ENCODE measurements at places on chromosomes 16 and 17.
A peak's percentile ranks its signal among the peaks of the same experiment; 100 is the strongest.

DNA sequence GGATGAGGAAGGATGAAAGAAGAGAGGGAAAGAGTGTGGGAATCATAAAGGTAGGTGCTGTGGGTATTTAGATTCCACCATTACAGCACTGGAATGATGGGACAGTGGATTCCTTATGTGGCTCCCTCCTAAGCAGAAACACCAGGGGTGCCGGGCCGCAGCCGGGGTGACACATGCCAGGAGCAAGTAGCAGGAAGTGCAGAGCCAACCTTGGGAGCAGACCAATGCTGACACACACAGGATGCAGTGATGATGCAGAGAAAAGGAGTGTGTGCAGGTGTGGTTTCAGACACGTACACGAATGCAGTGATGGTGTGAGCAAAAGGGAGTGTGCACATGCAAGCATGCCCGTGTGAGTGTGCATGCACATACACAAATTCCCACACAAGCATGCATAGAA, 338.0 kb downstream of the SLC39A11 start:
- DNase-seq = no peak

- DNase-seq = peak; percentile 57
Observed at GRCh38 chr17:42682722-42683403, 532 bp downstream of the CNTNAP1 start.

GRCh38 chr17:75219815-75220214, 14.3 kb downstream of the NUP85 start:
- DNase-seq = no peak

- DNase-seq = peak; percentile 41
Observed at GRCh38 chr17:9576521-9577372, at the start of gene CFAP52. CFAP52 (plus strand) TSS chr17:9576642; CDS start chr17:9576696, 54 bp downstream.

- no peak for DNase-seq
Observed at GRCh38 chr16:51635181-51635580, 484.1 kb upstream of the SALL1 start.

GRCh38 chr17:63833026-63833740, 5.7 kb upstream of the FTSJ3 start:
- no peak for DNase-seq

GRCh38 chr17:14396547-14396946, 95.7 kb downstream of the HS3ST3B1 start:
- no peak for DNase-seq

GRCh38 chr17:7882068-7882467, 6.5 kb upstream of the CHD3 start:
- DNase-seq = peak; percentile 75

- no peak for DNase-seq
Observed at GRCh38 chr16:85361441-85362118, 249.3 kb upstream of the CIBAR2 start.

GRCh38 chr17:6495450-6496115, 51.3 kb downstream of the PIMREG start:
- no peak for DNase-seq

- DNase-seq = no peak
Observed at GRCh38 chr16:23869052-23869451, 33.3 kb downstream of the PRKCB start.

DNA sequence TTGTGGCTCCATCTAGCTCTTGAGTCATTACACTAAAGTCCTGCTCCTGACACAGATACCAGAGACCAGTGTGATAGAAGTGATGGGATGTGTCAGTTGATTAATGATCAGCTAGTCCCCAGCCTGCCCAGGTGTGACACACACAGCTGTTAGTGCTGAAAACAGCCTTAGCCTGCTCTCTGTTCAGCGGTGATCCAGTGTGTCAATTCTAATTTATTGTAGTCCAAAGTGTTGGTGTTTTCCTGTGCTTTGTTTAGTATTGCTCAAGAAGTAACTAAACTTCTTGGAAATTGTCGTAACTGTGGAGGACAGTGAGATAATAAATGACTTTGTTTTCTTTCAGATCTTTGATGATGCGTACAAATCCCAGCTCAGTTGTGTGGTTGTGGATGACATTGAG, 92.3 kb downstream of the WNT3 start:
- DNase-seq = no peak

DNA sequence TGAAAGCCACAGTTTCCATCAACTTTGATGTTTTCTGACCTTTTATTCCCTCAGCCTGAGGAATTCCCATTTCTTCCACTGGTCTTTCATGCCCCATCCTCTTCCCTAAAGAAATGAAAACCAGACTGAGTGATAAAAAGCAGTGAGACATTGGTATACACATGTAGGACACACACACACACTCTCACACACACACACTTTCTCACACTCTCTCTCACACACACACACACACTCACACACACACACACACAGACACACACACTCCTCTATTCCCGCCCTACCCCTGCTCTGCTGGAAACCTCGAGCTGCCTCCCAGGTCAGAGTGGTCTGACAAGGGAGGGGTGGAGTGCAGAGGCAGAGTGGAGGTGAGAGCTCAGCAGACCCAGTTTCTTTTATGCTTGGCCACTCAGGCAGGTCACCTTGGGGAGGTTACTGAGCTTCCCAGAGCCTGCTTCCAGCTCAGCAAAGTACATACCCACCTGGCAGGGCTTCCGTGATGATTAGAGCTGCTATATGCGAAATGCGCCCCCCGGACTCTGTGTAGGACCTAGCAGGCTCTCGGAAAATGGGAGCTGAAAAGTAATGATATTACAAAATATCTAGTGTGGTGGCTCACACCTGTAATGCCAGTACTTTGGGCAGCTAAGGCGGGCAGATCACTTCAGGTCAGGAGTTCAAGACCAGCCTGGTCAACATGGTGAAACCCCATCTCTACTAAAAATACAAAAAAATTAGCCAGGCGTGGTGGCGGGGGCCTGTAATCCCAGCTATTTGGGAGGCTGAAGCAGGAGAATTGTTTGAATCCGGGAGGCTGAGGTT, 30.7 kb downstream of the CCR7 start:
- no peak for DNase-seq

DNA sequence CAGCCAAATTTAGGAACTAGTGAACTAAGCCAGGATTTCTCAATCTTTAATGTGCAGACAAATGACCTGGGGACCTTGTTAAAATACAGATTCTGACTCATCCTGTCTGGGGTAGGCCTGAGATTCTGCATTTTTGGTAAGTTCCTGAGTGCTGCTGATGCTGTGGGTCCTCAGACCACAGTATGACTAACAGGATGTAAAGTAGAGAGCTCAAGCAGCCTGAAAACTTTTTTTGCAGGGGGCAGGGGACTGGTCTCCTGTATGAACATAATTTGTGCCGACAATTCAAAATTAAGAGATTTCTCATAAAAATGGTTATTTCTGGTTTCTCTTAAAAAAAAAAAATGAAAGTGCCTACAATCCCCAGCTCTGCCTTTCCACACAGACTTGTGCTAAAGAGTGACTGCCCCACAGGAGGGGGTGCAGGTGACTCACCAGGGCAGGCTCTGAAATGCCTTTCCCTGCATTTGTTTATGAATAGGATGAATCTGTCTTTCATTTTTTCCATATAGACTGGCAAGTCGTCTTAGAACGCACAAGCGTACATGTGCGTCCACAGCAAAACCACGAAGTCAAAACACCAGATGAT, 271.5 kb downstream of the PHKB start:
- DNase-seq = no peak

GRCh38 chr16:81728435-81728834, 50.7 kb upstream of the PLCG2 start:
- DNase-seq = no peak

DNA sequence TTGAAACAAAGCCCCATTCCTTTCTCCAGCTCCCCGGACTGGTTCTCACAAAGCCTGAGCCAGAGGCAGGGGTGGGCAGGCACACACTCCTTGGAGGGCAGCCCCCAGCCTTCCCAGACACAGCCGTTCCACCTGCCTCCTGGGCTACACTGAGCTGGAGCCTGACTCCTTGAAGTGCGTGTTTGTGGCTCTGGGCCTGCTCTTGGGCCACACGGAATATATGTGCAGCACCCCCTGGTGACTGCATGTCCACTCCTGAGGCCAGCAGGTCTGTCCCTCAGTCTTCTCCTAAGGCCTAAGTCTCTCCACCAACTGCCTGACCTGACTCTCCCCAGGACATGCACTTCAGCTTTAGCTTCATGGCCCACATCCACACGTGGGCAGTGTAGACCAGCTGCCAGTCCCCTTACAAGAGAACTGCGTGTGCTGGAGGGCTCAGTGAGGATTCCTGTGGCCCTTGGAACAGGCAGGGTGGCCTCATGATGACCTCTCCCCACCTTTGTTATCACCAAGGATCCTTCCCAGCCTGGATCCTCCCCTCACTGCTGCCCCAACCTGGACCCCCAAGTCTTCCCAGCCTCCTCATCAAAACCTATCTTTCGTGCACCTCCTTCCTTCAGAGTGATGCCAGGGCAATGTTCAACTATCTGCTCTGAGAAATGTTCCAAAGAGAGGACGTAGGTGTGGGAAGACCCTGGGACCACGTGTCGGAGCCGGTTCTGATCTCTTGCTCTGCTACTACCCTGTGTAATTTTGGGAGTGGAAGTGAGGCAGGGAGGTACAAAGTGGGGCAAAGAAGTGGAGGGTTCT, 12.4 kb upstream of the SLC6A2 start:
- no peak for DNase-seq

DNA sequence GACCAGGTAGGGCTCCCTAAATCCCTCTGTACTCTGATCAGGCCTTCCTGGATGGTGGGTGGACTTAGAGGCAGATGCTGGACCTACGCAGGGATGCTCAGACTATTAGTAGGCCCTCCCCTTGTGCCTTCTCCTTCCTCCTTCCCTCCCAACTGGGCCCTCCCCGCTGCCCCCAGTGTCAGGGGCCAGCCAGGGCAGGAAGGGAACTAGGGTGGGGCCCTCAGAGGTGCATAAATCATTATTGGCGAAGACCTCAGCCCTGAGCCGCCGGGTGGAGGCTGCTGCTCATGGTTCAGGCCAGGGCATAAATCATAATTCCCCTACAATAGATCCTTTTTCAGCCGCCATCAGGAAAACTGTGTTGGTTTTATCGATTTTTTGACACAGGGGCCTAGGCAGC, 81.4 kb downstream of the MRM1 start:
- no peak for DNase-seq

- DNase-seq = no peak
Observed at GRCh38 chr16:78474762-78475161, 375.3 kb downstream of the WWOX start.

GRCh38 chr17:31073411-31073810, 21.4 kb upstream of the NF1 start:
- no peak for DNase-seq

GRCh38 chr16:84820305-84820684, 510 bp downstream of the CRISPLD2 start:
- no peak for DNase-seq

- DNase-seq = no peak
Observed at GRCh38 chr17:77609553-77610517, 348.7 kb upstream of the TNRC6C start.

GRCh38 chr16:28098959-28099945, 35.7 kb upstream of the GSG1L start:
- DNase-seq = no peak

DNA sequence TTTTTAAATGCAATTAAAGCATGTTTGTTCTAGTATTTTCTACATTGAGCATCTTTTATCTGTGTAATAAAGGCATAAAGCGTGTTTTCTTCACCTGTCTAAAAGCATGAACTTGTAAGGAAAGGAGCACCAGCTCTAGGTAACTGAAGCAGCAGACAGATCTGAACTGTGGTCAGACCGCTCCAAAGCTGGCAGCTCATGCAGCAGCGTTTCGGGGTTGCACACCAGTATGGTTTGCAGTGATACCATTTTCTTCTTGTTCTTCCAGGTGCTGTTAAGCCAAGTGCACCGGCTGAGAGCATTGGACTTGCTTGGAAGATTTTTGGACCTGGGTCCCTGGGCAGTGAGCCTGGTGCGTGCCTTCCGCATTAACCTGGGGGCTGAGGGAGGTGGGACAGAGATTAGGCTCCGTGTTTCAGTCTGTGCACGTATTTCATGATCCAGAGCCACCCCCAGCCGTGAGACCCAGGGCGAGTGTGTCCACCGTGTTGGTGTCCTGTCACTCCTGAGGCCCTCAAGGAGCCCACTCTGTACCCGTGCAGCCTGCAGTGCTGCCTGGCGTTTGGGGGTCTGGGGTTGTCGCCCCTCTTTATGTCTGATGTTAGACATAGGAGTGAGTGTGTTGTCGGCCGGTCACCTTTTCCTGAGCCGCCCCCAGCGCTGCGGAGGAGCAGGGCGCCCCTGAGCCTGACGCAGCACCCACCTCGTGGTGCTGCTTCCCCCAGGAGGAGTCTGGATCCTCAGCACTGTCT, 136.3 kb upstream of the CHMP6 start:
- DNase-seq = no peak

- DNase-seq = no peak
Observed at GRCh38 chr17:21263376-21263775, 10.2 kb upstream of the NATD1 start.

- no peak for DNase-seq
Observed at GRCh38 chr16:967077-967541, 3.7 kb downstream of the LMF1 start.

GRCh38 chr16:78675312-78675711, 575.9 kb downstream of the WWOX start:
- DNase-seq = no peak

GRCh38 chr17:7262935-7263800, 890 bp upstream of the CLDN7 start:
- peak; percentile 69 for DNase-seq

DNA sequence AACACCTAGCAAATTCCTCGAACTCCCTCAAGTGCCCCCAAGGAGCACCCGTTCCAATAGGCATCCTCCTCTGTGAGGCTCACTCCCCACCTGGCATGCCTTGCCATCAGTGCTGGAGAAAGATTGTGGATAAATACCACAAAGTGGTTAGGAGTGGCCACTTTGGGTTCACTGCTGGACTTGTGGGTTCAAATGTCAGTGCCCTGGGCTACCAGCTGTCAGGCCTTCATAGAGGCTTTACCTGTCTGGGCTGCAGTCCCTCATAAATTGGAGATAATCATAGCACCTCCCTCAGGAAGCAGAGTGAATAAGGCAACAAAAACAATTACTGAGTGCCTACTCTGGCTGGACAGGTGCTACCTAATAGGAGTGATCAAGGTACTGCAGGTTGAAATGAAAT, 1.5 kb upstream of the SYT17 start:
- DNase-seq = peak; percentile 95

Data from NCI-H510A (cell line).